Fibroblast of lung (primary cell): ENCODE measurements at places on chromosomes 5 and 9. TPM values are rescaled to one million over a fixed set of nuclear protein-coding genes. Genes with fewer than 3 reads are reported as not detected.
A peak's percentile ranks its signal among the peaks of the same experiment; 100 is the strongest.

DNA sequence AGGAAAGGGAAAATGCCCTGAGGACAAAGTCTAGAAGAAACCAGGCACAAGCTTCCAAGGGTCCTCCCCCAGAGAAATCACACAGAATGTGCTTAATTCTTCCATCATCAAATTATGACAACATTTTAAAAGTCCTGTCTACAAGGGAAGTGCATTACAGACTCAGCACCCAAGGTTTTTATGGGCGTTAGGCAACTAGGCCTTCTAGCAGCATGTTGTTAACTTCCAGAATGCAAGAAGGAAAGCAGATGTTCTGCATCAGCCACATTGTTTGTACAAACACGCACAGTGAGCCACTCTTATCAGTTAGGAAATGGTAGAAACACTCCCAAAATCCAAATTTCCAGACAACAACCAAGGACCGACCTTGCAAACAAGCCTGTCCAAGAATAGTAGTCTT lies 26.5 kb downstream of the SMC5 start:
- no peak for DNase-seq

DNA sequence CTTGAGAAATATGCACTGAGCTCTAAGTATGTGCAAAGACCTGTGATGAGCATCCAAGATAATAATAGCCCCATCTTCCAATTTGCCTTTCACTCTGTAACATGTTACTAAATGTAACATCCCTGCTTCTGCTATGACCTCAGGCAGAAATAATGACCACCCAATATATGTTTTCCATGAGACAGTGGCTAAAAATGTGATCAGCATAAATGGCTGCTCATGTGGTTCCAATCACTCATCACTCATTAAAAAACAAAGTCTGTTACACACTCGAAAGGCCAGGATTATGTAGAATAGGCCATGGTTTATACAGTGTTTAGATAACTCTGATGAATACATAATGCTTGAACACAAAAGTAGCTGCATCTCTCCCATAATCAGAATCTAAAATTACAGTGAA lies 71.4 kb upstream of the MOCS2 start:
- DNase-seq = peak; percentile 28

- no peak for DNase-seq
Observed at GRCh38 chr5:97547999-97548738, 365.1 kb upstream of the RIOK2 start.

DNA sequence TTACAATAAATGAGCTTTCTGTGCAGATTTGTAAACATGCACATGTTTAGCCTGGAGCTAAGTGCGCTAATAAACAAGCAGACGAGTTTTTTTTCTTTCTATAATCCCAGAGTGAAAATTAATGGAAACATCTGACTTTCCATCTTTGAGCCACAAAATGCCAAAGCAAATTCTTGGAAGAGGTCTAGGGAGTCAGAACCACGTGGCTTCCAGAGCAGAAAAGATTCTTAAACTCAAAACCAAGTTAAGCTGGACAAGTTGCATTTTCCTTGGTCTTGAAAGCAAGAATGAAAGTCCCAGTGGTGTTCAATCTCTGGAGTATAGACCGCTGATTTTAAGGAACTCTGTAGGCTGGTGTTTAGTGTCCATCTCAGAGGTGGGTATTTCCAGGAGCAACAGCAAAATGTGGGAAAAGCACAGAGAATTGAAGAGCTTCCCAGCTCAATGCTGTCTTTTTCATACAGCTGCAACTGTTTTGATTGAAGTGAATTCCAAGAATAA lies 71.4 kb downstream of the MYO10 start:
- DNase-seq = peak; percentile 37

GRCh38 chr9:131708226-131709002 lies 31.5 kb downstream of the RAPGEF1 start:
- DNase-seq = no peak

Gene XRCC4
- 6.7 and 7.6 TPM in 2 replicates for total RNA-seq
